ENCODE measurements at places on chromosomes 7 and 10.

GRCh38 chr7:124781418-124781817 lies 15.8 kb upstream of the GPR37 start:
- no peak for DNase-seq

GRCh38 chr10:86533328-86533727 lies 11.7 kb upstream of the WAPL start:
- DNase-seq: no peak

GRCh38 chr10:92076722-92077121 lies 153.2 kb downstream of the BTAF1 start:
- no peak for DNase-seq

DNA sequence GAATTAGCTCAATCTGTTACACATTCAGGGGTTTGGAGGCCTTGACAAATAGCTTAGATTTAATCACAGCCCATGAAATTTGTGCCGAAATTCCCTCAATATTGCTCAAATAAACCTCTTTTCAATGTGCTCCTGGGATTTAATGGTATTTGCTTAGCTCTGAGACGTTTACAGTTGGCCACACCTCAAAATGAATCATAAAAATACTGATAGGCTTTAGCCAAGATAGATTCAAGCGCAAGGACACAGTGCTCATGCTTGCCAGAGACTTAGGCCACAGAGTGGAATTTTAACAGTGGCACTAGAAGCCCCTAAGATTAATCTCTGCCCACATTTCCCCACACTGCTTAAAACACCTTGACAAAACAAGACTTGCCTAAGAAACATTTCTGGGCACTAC lies 2.3 kb upstream of the SEMA3C start:
- no peak for DNase-seq

GRCh38 chr7:136709876-136710275 lies 158.6 kb upstream of the CHRM2 start:
- no peak for DNase-seq

GRCh38 chr7:156772725-156773124 lies 120.3 kb downstream of the LMBR1 start:
- peak; percentile 79 for DNase-seq

DNA sequence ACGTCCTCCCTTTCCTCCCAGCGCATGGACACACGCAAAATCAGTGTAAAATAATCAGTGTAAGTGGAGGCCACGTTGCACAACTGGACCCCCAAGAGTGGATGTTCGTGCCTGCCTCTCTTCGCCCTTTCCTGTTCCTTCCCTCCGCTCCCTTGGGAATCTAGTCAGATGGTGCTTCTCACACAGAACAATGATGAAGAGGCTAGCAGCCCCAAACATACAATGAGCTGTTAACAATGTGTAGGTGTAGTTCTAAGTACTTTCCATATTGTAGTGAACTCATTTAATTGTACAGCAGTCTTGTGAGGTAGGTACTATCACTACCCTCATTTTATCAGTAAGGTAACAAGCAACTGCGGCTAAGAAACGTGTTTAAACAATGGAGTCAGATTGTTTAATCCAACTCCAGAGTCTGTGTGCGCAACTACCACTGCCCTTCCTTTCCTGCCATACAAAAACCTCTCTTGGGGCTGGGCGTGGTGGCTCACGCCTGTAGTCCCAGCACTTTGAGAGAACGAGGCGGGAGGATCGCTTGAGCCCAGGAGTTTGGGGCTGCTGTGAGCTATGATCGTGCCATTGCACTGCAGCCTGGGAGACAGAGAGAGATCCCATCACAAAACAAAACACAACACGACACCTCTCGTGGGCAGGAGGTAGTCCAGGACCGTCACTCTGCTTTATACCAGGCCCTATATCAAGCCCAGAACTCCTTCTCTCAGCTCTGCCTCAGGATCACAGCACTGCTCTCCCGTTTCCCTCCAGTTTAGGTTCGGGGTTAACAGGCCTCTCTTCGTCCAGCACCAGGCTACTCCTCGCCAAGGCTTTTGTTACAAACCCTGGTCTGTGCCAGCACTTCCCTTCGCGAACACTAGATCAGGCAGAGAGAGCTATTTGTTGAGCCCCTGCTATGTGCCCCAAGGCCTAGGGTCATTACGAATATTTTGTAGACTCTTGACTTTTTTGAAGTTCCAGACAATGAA lies 1.1 kb downstream of the FKBP9 start:
- no peak for DNase-seq

- DNase-seq: no peak
These were observed 704 bp upstream of the SLC35B4 start for GRCh38 chr7:134317434-134317833.

DNA sequence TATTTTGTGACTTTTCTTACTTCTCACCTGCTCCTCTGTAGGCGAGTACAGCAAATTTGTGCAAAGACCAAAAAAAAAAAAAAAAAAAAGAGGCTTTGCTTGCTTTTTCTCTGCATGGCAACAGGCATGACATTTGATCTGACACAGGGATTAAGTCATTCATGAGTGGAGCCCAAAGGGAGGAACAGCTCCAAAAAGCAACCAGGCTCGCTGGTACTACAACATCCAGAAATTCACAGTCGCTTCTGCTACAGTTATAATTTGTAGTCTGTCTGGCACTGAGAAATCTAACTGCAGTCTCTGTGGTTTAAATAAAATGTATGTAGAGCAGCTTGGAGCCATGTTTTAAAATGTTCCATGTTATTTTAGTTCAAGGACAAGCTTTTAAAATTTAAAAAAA lies 31.7 kb downstream of the MKX start:
- DNase-seq: no peak

- DNase-seq: no peak
These were observed 437.5 kb upstream of the GHITM start for GRCh38 chr10:83701799-83702198.

- peak; percentile 52 for DNase-seq
These were observed 67.7 kb downstream of the ELAPOR2 start for GRCh38 chr7:86991771-86992191.

- no peak for DNase-seq
These were observed 1.7 kb upstream of the CACNA2D1 start for GRCh38 chr7:82445271-82445670.

All from OCI-M1 (cell line).